HFFc6 (cell line): ENCODE measurements at places on chromosomes 16 and 17.

- DNase-seq: no peak
These were observed 30.4 kb downstream of the RAI1 start for GRCh38 chr17:17711641-17712162.

- no peak for DNase-seq
These were observed 236.1 kb upstream of the C16orf82 start for GRCh38 chr16:26830428-26831127.

DNA sequence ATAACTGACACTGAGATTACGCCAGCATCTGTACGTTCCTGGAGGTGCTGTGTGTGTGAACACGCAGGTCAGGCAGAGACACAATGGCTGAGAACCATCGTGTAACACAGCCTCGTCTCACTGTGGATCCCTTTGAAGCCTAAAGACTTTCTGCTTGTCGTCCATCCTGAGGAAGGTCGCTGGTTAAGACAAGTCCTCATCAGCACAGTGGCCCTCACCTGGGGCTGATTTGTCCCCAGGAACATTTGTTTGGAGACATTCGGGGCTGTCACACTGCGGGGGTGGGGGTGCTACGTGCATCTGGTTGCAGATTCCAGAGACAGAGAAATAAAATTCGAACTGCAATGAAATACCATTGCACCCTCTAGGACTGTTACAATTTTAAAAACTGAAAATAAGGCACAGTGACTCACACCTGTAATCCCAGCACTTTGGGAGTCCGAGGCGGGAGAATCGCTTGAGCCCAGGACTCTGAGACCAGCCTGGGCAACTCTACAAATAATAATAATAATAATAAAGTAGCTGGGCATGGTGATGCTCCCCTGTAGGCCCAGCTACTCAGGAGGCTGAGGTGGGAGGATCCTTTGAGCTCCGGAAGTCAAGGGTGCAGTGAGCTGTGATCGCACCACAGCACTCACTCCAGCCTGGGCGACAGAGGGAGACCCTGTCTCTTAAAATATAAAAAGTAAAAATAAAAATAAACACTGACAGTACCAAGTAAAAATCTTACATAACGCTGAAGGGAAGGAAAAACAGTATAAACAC, 112.0 kb upstream of the METRNL start:
- no peak for DNase-seq

- DNase-seq: no peak
These were observed 1447.4 kb upstream of the GOT2 start for GRCh38 chr16:60181536-60181935.

GRCh38 chr16:65075877-65076276, 46.0 kb downstream of the CDH11 start:
- DNase-seq: no peak

DNA sequence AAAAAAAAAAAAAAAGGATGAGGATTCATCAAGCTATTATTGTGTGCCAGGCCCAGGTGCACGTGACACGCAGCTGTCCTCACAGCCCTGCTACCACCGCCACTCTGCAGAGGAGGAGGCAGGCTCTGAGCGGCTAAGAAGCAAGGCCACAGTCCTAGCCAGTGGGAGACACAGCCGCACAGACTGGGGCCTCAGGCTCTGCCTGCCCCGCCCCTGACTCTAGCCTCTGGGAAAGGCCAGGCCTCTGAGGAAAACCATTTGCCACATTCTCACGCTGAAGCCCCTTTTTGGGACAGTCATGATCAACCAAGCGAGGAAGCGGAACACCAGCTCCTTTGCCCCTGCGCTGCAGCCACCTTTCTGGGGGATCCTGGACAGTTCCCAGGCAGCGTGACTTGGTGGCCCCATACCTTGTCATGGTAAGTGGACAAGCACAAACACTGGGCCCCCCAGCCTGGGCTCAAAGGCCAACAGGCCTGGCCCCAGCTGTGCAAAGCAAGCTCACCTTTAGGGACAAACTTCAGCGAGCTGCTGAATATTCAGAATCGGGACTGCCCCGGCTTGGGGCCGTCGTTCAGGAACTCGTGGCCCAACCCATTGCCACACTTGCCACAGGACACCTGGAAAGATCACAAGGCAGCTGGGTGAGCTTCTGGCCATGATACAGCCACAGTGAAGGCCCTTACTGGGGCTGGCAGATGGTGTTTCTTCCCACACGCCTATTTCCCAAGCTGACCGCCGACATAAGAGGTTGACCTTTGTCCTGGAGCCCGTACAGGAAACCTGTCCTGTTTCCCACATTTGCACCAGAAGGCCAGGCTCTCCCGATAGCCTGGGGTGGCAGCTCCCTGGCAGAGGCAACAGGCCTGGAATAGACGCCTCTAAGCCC, 2.5 kb downstream of the MSRB1 start:
- DNase-seq: no peak

- no peak for DNase-seq
These were observed 501.0 kb upstream of the CDH11 start for GRCh38 chr16:65622871-65623270.

- no peak for DNase-seq
These were observed 49.4 kb upstream of the SREBF1 start for GRCh38 chr17:17886226-17886625.

DNA sequence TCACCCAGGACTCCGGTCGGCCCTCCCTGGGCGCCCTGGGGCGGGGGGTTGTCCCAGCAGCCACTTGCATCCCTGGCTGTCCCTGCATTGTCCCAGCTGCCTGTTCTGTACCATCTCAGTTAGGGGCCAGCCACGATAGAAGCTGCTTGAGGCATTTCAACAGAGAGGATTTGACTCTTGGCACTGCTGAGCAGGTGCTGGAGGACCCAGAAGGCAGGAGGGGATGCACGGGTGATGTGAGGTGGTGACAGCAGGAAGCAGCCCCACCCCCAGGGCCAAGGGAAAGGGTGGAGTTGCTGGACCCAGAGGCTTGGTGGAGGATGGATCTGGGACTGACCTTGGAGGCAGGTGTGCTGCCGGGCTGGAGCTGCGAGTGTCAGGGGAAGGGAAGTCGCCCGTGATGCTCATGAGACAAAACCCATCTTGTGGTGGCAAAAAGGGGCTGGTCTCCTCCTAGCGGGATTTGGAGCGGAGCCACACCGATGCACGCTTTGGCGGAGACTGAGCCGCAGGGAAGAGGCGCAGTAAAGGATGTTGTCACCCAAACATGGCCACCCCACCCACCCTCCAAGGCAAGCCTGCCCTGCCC, 188.0 kb upstream of the GSE1 start:
- no peak for DNase-seq

DNA sequence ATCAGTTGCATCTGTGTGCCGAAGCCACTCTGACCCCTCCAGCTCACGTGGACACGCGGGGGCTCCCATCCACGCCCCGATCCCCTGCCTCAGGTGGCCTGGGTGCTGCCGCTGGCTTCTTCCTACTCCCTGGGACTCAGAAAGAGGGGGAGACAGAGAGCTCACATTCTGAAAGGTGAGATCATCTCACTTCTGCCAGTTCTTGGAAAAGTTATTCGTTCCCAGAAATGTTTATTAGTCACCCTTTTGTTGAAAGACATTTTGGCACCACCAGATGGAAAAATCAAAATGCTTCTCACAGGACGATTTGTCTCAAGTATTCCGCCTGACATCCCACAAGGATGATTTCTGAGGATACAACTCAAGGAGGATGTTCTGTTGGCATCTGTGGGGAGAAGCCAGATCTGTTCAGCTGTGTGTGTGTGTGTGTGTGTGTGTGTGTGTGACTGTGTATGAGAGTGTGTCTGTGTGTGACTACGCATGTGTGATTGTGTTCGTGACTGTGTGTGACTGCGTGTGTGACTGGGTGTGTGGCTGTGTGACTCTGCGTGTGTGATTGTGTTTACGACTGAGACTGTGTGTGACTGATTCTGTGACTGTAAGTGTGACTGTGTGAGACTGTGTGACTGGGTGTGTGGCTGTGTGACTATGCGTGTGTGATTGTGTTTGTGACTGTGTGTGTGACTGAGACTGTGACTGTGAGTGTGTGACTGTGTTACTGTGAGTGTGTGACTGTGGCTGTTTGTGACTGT, 207.3 kb downstream of the NTN1 start:
- peak; percentile 35 for DNase-seq

DNA sequence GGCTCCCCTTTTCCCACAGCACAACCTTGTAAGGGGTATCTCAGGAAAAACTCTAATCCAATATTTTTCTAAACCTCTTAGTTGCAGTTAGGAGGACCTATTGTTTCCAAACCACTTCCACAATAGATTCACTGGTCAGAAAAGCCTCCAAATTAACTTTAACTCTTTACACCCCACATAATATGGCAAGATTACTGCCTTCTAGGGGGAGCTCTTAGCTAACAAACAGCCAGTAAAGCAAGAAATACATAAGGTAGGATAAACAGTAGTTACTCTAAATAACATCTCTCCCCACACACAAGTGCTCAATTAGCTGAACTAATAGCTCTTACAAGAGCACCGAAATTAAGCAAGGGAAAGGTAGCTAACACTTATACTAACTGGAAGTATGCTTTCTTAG, 192.1 kb upstream of the KIF2B start:
- no peak for DNase-seq

DNA sequence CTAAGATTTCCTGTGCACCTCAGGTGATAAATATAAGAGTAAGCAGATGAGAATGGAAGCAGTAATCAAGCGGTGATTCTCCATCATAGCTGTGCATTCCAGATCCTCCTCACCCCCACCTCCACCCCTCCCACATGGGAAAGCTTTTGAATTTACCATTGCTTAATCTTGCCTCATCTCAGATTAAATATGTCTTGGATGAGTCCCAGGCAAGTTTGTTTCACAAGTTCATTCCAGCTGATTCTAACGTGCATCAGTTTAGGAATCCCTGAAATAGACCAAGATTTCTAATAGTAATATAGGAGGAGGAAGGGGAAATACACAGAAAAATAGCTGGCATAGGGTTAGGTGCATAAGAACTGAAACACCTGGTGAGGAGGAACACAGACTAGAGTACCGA, 396.2 kb upstream of the KIF2B start:
- no peak for DNase-seq

DNA sequence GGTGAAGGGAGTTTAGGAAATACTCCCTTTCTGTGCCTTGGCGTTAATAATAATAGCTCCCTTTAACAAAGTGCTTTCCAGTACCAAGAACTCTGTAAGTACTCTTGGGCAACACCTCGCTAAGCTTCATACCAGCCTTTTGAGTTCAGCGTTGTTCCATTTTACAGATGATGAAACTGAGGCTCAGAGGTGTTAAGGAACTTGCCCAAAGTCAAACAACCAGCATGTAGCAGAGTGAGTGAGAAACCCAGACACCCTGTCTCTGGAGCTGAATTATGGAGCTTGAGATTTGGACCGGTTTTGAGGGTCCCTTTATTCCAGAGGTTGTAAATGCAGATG, 607 bp downstream of the KATNIP start:
- DNase-seq: no peak

DNA sequence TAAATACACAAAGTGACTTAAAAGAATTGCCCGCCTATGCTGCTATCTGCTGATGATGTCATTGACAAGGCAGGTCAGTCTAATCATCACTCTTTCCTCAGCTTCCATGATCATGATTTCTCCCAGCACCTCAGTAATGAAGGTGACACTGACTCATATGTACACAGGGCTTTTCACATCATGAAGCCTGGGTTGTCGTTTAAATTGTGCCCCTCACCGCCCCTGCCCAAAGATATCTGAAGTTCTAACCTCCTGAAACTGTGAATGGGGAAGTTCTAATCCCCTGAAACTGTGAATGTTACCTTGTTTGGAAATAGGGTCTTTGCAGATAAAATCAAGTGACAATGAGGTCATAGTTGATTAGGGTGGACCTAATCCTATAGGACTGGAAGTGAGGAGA, 17.4 kb upstream of the GPRC5C start:
- DNase-seq: no peak

- DNase-seq: no peak
These were observed 912 bp downstream of the USP22 start for GRCh38 chr17:21041741-21042457.

GRCh38 chr16:23869052-23869451, 33.3 kb downstream of the PRKCB start:
- no peak for DNase-seq

- DNase-seq: no peak
These were observed 102.1 kb downstream of the SNX29 start for GRCh38 chr16:12078405-12079280.

- no peak for DNase-seq
These were observed 84.7 kb upstream of the CLEC3A start for GRCh38 chr16:77937473-77938149.

GRCh38 chr17:69872675-69873262, 202.3 kb upstream of the KCNJ16 start:
- no peak for DNase-seq

- no peak for DNase-seq
These were observed 124.0 kb upstream of the NLRP1 start for GRCh38 chr17:5708344-5708743.

DNA sequence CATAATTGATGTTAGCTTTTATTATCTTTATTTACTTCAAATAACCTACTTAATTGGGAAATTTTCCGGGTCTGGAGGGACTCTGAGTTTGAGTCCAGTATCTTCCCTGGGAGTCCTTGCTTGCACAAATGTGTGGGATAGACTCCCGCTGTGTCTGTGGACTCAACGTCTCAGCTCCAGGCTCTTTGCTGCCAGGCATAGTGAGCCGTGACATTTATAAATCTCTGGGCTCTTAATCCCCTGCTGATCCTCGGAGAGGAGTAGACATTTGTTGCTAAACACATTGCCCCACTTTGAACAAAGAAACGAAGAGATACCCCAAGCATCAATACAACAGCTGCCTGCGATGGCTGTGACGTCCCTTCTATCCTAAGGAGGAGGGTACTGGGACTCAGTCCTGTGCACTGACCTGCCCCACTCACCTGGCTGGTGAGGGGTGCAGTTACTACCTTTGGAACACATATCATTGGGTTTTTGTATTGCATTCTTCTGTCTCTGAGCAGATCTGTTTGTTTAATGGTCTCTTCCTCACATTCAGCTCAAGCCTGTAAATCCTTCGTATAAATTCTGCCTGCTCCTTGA, 316.9 kb downstream of the HAPSTR1 start:
- DNase-seq: no peak

DNA sequence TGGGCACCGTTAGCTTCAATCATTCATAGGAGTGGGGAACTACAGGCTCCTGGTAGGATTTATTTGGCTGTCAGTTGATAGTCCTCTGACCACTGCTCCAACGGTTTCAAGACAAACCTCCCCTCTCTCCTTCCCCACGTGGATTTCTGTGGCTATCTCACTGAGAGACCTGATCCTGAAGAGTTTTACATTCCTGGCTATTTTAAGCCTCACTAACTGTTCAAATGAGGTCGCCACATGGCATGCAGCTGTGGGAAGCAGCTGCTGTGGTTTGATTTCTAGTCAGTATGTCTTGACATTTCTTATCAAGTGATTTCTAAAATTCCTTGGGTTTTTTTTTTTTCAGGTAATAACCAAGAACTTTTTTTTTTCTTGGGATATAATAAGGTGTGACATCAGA, 38.3 kb downstream of the CDK5R1 start:
- DNase-seq: peak; percentile 37

DNA sequence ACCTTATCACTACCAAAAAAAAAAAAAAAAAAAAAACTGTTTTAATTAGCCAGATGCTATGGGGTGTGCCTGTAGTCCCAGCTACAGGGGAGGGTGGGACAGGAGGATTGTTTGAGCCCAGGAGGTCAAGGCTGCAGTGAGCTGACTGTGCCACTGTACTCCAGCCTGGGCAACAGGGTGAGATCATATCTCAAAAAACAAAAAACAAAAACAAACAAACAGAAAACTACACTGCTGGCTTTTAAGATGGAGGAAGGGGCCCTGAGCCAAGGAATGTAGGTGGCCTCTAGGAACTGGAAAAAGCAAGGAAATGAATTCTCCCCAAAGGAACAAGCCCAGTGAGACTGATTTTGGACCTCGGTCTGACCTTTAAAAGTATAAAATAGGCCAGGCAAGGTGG, 61.4 kb downstream of the BEAN1 start:
- DNase-seq: no peak
